Nasal cavity respiratory epithelium epithelial cell of viscerocranial mucosa (primary cell): ENCODE measurements at places on chromosomes 3 and 15. TPM values are rescaled to one million over a fixed set of nuclear protein-coding genes. Genes with fewer than 3 reads are reported as not detected.

Gene SLC22A14
- total RNA-seq: 0.34 and 0.57 TPM in 2 replicates

Gene NOX5
- under 0.01 and 0.07 TPM in 2 replicates for total RNA-seq

Gene GPR149
- total RNA-seq: not detected in 2 replicates

Gene KIF7
- 2.0 and 2.7 TPM in 2 replicates for total RNA-seq

Gene PTPRG
- total RNA-seq: 23.2 and 34.7 TPM in 2 replicates

Gene GOLGA6D
- under 0.01 TPM in 1 of 2 replicates, not detected in the other for total RNA-seq

Gene DGKG
- total RNA-seq: 0.34 and 0.57 TPM in 2 replicates

Gene LINS1
- 9.9 and 18.5 TPM in 2 replicates for total RNA-seq

Gene RPUSD3
- total RNA-seq: 23.4 and 37.9 TPM in 2 replicates

Gene GOLGA8J
- total RNA-seq: not detected in 2 replicates

Gene DLEC1
- total RNA-seq: under 0.01 and 0.21 TPM in 2 replicates

Gene FEZF2
- not detected in 2 replicates for total RNA-seq

Gene DLL4
- under 0.01 and 0.07 TPM in 2 replicates for total RNA-seq

Gene EPHB3
- 11.3 and 38.6 TPM in 2 replicates for total RNA-seq

Gene FSTL1
- 50.6 and 122 TPM in 2 replicates for total RNA-seq

Gene ALS2CL
- 70.4 and 81.4 TPM in 2 replicates for total RNA-seq

Gene GOLGA8S
- total RNA-seq: under 0.01 TPM in 1 of 2 replicates, not detected in the other

Gene B3GALNT1
- total RNA-seq: 5.1 and 5.8 TPM in 2 replicates

Gene CHRM5
- not detected in 2 replicates for total RNA-seq
